ENCODE measurements at places on chromosomes 3 and 15.

DNA sequence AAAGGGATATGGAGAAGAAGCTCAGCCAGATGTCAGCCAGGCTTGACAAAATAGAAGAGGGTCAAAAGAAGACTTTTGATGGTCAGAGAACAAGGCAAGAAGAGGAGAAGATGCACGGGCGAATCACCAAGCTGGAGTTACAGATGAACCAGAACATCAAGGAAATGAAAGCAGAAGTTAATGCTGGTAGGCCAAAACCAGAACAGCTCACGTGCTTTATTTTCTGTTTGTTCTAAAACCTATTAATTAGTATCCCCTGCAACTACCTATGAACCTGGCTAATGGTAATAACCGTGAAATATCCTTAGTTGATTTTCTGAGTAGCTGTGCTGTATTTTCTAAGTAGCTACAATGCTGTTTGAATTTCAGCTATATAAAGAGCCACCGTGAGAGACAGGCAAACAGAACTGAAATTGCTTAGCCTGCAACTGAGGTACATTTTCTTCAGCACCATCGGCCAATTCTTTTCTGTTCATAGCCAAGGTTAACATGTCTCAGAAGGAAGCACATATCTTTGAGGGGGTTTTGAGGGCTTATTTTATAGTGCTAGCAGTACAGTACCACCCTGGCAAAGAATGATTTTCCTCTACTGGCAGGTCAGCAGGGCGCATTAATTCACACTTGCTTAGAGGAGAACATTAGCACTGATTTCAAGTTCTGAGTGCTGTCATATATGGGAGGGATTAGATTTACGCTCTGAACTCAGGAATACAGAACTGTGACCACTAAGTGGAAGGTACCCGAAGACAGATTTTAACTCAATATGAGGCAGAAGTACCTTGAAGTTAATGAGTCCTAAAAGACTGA lies 78.9 kb downstream of the FAM81A start:
- DNase-seq: no peak

GRCh38 chr3:61978460-61979419 lies 394.6 kb downstream of the FEZF2 start:
- DNase-seq: no peak

- no peak for DNase-seq
Measured at GRCh38 chr3:197512691-197513571, 42.8 kb downstream of the BDH1 start.

DNA sequence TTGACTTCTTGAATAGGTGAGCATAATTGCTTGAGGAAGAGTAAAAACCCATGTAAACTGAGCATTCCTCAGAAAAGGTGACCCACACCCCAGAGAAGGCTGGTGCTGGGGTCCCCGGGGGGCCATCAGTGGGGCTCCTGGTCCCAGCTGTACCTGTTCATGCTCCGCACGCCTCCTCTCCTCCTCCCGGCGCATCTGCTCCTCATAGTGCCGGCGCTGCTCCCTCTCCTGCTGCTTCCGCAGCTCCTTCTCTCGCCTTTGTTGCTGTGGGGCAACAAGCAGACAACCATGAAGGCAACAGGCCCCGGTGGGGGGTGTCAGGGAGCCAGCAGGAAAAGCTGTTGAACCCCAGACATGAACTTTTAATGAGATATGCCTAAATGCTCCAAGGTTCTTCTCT lies 113.7 kb upstream of the SLC2A2 start:
- DNase-seq: no peak

DNA sequence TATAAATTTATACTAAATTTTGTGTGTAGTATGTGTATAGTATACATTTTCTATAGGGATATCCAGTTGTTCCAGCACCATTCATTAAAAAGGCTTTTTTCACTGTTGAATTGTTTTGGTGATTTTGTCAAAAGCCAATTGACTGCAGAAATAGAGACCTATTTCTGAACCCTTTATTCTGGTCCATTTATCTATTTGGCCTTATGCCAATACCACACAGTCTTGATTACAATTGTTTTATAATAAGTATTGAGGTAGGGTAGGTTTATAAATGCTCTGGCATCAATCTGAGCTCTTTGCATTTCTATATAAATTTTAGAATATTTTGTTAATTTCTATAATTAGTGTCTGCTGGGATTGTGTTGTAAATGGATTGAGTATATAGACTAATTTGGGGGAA lies 6.5 kb upstream of the OPA1 start:
- DNase-seq: no peak

DNA sequence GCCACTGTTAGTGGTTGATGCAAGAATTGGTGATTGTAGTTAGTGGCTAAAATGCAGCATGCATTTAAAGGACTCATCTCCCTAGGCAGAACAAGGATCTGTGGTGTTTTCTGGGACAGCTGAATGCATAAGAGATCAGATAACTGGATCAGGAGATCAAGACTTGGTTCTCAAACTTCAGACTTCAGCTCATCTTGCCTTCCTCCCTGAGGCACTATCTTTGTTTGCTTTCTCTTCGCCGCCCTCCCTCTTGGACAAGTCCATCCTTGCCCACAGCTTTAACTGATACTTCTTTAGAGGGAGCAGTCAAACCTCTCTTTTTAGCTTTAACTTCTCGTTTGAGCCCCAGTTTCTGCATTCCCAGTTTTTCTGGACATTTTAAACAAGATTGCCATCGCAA lies 195.4 kb upstream of the TPRG1 start:
- no peak for DNase-seq

DNA sequence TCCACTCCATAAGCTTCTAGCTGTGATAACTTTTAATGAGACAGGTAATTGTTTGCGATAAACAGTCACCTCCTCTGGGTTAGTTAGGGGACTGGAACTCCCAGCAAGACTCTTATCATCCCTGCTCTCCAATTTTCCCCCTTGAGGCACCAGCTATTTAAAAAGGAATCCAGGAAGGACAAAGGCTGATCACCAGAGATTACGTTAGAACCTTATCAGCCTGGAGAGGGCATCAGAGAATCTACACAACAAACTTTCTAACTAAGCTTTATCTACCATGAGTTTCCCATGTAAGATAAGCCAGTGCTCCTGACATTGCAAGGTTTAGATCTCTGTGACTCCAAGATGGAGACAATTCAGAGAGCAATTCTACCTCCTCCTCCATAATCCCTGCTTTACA lies 31.3 kb downstream of the GPR176 start:
- no peak for DNase-seq

GRCh38 chr15:75215107-75216004 lies 13.7 kb downstream of the C15orf39 start:
- no peak for DNase-seq

- DNase-seq: no peak
Measured at GRCh38 chr3:169365993-169366915, 297.3 kb downstream of the MECOM start.

DNA sequence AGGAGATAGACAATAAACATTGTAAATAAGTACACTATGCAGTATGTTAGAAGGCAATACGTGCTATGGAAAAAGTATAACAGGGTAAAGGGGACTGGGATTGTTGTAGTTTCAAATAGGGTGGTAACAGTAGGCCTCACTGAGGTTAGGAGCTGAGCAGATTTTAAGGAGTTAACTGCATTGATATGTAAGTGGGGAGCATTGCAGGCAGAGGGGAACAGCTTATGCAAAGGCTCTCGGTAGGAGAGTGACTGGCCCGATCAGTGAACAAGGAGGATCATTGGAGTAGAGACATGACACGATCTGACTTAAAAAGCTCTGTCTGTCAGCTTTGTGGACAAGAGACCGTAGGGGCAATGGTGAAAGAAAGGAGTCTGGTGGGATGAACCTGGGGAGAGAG lies 46.8 kb downstream of the PCCB start:
- DNase-seq: no peak

DNA sequence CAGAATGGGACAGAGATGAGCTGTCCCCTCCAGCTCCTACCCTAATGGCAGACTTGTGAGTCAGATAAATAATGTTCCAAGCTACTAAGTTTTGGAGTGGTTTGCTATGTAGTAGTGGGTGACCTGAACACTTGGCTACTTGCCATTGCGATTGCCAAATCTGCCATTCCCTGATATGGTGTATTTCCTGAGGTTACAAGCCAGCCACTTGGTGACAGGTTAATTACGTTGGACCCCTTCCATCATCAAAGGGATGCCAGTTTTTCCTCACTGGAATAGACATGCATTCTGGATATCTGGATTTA lies 33.6 kb downstream of the MORF4L1 start:
- no peak for DNase-seq

GRCh38 chr3:34218706-34219385 lies 420.4 kb downstream of the PDCD6IP start:
- DNase-seq: no peak

GRCh38 chr3:194482196-194482593 lies 4.6 kb downstream of the ATP13A3 start:
- DNase-seq: no peak

DNA sequence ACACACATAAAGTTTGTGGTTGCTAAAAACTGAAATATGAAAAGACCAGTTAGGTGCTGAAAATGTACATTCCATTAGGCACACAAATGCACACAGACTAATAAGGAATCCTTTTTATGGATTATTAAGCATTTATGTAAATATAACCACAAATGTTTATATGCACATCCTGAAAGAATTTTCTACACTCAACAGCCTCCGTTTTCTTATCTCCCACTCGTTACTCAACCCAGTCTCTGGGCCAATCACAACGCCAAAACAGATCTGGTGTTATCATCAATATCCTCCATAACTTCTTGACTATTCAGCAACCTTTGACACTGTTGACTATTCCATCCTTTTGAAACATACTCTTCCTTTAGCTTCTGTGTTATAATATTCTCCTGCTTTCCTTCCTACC lies 136.4 kb downstream of the ATP8B4 start:
- DNase-seq: no peak

- DNase-seq: no peak
Measured at GRCh38 chr3:94481226-94481898, 418.5 kb downstream of the NSUN3 start.

GRCh38 chr3:42505128-42505848 lies 2.8 kb downstream of the VIPR1 start:
- no peak for DNase-seq

DNA sequence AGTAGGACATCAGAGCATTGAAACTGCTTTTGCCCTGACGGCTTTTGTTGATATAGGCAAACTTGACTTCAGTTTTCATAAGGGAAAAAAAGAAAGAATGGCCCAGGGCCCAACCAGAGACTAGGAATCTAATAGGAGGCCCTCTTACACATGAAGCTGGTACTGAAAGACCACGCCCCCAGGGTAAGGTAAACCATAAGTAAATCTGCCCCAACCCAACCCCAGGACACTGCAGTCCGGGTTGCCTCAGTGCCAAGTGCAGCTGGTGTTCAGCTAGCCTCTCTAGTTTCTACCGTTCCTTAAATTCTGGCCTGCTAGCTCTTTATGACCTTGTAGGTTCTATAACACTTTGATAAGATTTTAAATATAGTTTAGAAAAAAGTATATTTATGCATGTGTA lies 136.7 kb downstream of the AQP9 start:
- DNase-seq: no peak

DNA sequence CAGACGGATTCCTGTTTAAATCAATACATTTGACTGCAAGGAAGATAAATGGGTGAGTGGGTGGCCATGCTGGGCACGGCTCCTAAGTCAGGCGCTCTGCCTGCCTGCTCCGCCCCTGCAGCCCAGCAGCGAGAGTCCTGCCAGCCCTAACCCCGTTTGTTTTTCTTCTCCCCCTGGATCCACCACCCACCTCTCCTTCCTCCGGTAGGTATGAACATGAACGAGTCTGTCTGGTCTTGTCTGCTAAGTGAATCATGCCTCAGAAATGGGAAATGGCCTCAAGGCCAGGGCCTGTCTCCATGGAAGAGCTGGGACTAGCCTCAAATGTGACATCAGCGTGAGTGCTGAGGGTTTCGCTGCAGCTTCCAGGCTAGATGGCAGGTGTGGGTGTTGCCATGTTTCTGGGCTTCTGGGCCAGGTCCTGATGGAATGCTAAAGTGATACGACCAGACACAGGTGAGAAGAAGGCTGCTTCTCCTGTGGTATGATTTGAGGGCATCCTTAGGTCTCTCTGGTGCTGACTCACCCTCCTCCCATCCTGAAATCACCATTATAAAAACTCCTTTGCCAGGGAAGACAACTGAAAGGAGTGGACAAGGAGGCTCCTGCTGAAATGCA lies 5.6 kb upstream of the FEM1B start:
- no peak for DNase-seq

DNA sequence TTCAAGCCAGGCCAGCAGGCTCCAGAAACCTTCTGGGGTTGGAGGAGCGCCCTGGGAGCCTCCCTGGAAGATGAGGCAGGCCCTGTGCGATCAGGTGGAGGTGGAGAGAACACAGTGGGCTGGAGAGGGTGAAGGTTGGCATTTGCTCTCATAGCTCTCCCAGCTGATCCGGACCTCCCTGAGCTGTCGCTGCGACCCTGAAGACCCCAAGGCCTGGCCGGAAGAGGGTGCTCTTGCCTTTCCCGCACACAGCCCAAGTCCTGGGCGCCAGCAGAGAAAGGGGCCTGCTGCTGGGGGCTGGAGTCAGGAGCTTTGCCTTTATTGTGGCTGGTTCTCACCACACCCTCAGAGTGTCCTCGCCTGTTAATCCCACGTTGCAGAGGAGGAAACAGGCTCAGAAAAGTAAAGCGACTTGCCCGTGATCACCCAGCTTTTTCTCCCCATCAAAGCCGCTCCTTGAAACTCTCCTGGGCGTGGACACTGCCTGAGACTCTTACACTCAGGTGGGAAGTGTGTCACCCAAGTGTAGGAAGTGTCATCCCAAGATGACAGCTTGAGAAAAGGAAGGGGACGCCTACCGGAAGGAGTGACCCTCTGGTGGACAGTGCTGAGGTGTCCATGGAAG lies 8.6 kb upstream of the RPL29 start:
- no peak for DNase-seq

GRCh38 chr3:156010829-156011228 lies 109.5 kb upstream of the KCNAB1 start:
- no peak for DNase-seq

All from activated CD8-positive, alpha-beta memory T cell treated with anti-CD3 and anti-CD28 coated beads for 1 hour (primary cell).